T-helper 17 cell (primary cell): ENCODE measurements at places on chromosomes 2 and 18.

DNA sequence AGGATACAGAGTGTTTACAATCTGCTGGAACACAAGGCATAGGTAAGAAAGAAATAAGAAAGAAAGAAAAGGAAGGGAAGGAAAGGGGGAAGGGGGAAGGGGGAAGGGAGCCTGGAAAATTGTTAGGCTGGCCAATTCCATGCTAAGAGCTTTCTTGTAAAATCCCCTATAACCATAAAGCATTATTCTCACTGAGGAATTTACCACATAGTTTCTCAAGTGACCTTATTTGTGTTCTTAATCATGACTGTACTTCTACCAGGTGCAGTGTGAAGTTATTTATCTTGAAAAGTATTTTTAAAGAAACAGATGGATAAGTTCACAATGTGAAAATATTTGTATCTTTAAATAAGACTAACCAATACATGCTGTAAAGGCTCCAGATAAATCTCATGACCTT lies 39.2 kb upstream of the KIDINS220 start:
- no peak for DNase-seq

GRCh38 chr18:48993586-48993985 lies 42.8 kb upstream of the SMAD7 start:
- no peak for DNase-seq

- no peak for DNase-seq
Observed at GRCh38 chr2:5730386-5730785, 38.2 kb downstream of the SOX11 start.

- DNase-seq = no peak
Observed at GRCh38 chr2:12236136-12236844, 480.4 kb upstream of the TRIB2 start.

DNA sequence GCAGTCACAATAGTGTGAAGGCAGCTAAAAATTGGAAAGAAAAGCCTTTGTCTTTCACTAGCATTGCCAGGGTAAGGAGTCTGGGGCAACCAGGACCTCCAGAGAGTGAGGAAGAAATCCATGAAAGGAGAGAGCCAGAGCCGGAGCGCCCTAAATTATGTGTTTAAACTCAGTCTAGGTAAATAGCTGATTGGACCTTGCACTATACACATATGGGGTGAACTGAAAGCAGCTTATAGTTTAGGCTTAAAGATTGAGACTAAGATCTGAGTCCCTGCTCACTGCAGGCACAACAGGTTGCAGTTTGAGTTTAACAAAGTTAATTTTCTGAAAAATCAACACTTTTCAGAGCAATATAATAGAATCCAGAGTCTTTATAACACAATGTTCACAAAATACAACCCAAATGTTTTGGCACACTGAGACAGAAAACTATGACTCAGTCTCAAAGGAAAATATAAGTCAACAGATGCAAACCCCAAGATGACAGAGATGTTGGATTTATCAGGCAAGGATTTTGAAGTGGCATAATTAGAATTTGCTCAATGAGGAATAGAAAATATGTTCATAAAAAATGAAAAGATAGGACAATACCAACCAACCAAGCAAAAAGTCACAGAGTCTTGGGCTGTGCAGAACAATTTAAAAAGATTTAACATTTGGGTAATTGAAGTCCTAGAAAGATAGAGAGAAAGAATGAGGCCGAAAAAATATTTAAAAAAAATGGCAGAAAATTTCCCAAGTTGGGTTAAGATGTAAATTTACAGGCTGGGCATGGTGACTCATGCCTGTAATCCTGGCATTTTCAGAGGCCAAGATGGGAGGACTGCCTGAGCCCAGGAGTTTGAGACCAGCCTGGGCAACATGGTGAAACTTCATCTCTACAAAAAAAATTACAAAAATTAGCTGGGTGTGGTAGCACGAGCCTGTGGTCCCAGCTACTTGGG lies 39.6 kb downstream of the DOK1 start:
- no peak for DNase-seq

DNA sequence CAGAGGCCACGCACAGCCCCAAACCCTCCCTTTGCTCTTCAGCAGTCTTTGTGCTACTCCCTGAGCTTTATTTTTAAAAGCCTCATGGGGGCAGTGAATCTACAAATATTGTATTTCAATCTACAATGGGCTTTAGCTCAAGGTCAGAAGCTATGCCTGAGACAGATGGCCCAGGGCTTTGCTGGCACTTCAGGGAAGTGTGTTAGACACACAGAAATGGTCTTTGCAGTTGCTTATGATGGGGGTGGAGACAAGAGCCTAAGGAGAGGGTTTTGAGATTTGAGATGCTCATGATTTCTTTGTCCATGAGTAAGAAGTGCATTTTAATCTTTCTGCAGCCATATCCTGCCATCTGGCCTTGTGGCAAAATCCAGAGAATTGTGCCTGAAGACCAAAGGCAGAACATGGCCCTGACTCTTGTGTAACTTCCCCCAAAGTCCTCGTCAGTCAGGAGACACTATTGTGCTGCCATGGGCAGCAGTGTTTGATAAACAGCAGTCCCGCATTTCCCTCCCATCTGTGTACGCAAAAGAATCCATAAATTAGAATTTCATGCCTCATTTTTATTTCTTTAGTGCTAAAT lies 92.6 kb downstream of the VAPA start:
- no peak for DNase-seq

DNA sequence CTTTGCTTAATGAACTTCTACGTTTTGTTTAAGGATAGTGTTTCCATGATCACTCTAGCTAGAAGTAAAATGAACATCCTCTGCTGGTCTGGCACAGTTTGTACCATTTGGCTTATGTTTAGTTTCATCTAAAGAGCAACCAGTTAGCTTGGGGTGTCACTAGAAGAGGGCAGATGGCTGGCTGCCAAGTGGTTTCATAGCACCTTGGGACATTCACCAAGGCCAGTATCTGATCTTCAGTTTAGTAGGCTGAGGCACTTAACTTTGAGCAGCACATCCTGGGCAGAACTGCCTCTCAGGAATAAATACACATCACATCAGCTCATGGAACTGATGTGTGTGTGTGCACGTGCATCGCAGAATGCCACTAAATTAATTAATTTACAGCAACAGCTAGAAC lies 68.4 kb downstream of the NXPH2 start:
- DNase-seq = no peak

DNA sequence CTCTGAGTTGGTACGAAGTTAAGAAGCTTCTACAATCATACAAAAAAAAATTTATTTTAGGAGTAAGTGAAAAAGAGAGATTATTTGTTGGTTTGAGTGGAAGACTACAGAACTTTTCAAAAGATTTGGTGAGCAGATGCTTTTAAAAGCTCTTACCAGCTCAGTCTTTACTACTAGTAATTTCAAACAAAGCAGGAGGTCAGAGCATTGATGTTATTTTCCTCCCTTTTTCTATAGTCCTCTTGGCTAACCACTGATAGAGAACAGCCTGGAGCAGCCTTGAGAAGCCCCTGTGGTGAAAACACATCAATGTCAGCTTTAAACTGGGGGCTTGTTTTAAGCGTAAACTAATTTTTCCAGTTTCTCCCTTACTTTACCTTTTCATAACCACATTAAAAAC lies 559.3 kb upstream of the CDH2 start:
- no peak for DNase-seq

DNA sequence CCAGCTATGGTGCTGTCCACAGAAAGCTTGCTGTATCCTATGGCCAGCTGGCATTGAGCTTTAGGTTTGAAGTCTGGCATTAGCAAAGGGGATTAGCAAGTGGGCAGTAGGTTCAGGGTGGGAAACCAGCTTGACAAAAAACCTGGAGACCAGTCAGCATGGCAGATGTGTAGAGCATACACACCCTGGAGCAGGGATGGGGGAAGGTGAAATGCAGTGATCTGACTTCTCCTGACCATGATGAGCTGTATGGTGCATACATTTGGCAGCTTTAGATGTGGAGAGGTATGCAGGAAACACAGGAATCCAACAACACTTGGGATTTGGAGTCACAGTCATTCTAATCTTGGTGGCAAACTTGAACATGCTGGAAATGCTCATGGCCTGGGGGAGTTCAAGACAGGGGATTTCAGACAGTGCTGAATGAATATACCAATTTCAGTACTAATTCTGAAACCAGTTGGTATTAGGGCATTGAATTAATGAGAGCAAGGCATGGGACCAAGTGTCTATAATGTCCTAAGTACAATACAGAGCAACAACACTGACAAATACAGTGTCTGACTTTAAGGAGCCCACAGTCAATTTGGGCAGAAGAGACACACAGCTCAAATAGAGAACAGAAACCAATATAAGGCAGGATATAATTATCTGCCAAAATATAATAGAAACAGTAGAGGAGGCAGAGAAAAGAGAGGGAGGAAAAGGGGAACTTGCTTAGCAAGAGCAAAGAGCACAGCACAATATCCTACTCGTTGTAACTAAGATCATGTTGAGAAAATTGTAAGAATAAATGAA lies 11.8 kb downstream of the ARHGAP15 start:
- DNase-seq = no peak

DNA sequence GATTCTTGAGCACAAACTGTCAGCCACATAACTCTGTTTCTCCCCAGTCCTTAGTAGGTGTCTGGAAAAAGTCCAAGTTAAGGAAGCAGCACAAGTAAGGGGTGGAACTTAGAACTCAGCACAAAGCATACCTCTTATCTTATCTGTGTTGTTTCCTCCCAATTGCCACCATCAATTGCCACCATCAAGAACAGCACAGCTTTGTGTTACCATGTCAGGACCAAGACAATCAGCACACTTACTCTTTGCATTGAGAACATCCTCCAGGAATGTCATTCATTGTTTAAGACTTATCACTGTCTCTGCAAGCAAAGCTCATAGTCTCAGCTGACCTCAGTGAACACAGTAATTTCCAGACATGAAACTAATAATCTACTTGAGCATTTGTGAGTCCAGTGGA lies 212.7 kb upstream of the FSHR start:
- DNase-seq = no peak

DNA sequence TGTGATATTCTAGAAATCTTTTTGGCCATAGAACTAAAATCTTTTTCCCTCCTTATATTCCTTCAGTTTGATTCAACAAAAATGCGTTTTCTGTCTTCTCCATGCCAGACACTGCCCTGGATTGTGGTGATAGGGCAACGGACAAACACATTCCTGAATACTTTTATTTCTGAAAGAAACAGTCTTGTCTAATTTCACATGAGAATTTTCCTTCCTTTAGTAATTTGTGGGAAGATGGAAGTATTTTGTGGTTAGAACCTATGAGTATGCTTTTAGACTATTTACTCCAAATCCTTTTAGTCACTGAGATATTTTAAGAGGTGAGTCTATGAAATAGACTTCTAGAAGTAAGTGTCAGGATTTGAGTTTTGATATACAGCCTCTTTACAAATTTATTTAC lies 49.6 kb downstream of the COL5A2 start:
- DNase-seq = no peak

GRCh38 chr2:60252581-60253150 lies 300.8 kb downstream of the BCL11A start:
- no peak for DNase-seq

DNA sequence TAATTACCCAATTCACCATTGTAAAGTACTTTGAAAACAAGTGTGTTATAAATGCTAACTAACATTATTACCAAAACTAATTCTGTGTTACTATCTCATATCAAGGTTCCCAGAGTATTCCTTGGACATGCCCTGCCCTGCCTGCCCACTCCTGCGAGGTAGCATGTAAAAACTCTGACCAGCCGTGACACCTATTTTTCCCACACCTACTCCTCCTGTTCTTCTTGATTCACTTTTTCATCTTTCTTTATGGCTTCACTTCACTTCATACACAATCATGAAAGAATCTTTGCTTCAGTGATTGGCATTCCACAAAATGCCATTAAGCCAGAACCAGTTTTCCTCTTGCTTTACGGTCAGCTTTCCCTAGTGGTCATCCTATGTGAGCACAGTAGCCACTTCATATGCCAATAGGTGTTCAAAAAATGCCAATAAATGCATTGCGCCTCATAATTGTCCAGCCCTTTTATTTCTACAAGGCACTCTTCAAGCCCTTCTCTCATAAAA lies 42.6 kb upstream of the SETBP1 start:
- no peak for DNase-seq

DNA sequence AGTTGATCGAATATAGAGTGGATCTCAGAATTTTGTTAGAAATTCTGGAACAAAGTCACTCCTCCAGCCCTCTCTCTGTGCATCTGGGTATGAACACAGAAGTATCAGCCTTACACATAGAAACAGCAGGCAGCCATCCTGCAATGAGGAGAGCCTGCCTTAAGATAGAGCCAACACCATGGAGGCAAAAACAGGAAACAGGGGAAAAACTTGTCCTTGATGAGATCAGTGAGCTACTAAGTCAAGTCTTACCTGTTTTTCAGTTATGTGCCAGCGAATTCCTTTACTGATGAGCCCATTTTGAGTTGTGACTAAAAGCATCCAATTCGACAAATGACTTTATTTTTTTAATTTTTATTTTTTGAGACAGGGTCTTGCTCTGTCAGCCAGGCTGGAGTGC lies 26.6 kb upstream of the MREG start:
- no peak for DNase-seq

- no peak for DNase-seq
Observed at GRCh38 chr2:141925511-141925910, 205.3 kb downstream of the LRP1B start.

- no peak for DNase-seq
Observed at GRCh38 chr18:62877411-62878221, 162.3 kb downstream of the PHLPP1 start.

DNA sequence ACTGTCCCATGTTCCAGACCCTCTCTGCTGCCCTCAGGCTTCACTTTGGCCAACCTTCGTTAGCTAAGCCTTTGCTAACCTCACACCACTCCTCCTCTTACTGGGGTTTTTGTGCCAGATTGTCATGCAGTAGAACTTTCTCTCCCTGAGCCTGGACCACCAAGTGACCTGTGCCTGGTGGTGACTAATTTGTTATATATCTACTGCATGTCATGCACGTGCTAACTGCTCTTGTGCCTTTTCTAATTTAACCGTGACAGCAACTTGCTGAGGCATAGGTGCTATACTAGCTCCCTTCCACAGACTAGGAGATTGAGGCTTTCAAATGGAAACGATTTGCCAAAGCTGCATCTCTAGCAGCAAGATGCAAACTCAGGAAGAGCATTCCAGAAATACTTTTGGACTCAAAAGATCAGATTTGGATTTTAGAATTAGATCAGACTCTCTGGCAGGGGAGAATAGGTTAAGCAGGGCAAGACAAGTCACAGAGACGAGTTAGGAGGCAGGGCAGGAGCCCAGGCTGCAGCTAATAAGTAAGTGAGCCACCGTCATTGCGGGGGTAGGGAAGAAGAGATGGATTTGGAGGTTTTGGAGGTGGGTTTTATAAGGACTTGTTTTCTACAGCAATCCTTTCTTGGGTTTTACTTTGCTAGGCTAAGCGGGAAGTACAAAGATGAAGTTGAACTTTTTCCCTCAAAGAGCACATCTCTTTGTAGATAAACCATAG lies 1.8 kb downstream of the PPP1R7 start:
- DNase-seq = no peak

GRCh38 chr2:22290302-22290701 lies 1094.7 kb upstream of the KLHL29 start:
- no peak for DNase-seq

- no peak for DNase-seq
Observed at GRCh38 chr18:57727952-57728807, 74.9 kb downstream of the ATP8B1 start.

DNA sequence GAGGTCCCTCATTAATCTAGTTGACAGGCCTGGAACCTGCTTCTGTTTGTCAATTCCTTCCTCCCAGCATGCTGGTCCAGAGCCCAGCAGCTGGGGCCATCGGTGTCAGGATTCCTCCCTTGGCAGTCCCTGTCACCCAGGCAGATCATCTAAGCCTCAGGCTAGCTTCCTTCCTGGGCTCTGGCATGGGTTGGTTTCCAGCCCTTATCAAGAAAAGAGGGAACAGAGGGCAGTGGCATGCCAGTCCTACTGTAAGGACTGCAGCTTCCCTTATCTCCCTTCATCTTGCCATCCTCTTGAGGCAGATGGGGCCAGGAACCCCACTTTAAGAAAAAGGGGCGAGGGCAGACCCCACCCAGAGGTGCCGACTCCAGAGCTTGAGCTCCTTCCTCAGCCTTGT lies 10.9 kb upstream of the KCNK3 start:
- DNase-seq = no peak
